NCI-H1105 (cell line): ENCODE measurements at places on chromosomes 3 and 15.

DNA sequence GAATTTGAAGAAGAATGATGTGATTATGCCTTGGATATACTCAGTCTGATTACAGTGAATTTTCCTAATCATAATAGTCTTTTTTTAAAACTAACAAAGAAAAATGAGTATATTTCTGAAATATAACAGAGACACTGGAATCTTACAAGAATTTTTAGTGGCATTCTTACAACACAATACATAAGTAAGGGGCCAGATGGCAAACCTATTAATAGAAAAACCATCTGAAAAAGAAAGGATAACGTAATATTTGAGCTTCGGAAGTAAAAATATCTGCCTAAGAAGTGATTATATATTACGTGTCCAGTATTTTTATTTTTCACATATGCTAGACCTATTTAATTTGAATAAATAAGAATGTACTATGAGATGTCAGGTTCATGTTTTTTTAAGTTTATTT is 452.8 kb downstream of the NAALADL2 start:
- DNase-seq = no peak

GRCh38 chr3:29057326-29057725 is 223.5 kb upstream of the RBMS3 start:
- DNase-seq = no peak

DNA sequence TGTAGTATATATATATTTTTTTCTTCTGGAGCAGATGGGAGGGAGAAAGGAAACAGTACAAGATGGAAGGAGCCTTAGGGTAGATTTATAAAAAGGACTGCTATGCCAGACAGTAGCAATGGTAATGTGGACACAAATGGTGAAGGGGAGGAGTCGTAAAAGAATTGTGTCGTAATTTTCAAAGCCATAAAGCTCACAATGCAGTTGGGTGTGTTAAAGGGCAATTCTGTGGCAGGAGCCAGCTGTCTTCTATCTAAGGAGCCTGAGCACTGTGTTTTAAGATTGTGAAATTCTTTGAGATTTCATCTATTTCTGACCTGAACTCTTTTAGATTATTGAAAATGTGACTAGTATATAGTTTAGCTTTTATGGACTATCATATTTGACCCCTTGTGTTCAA is 58.9 kb downstream of the CNOT10 start:
- DNase-seq = no peak

GRCh38 chr3:47193871-47194859 is 30.3 kb upstream of the SETD2 start:
- DNase-seq = no peak

- DNase-seq = no peak
Observed at GRCh38 chr3:112127522-112128494, 5.2 kb downstream of the GCSAM start.

- DNase-seq = no peak
Observed at GRCh38 chr15:59457103-59457502, 19.1 kb downstream of the FAM81A start.

DNA sequence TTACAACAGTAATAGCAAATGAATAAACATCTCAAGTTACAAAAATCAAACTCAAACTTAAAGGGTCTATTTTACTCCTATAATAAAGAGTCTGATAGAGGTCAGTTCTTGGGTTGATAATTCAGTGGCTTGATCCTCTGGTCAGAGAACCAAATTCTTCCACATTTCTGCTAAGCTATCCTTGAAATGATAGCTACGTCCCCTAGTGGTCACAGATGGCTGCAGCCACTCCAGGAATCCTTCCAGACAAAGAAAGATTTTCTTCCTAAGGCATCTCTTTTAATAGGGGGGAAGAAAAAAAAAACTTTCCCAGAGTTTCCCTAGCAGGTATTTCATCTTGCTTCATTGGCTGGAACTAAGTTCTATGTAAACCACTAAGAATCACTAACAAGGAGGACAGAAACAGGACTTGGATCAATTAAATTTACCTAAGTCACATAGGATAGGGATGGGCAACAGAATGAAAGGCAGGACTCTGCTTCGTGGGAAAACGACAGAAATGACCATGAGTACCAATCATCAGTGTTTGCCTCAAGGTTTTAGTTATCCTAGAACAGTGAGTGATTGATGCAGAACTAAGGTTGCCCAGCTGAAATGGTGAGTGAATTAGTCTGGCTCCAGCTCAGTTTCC is 160.7 kb downstream of the STAC start:
- DNase-seq = no peak

- DNase-seq = peak; percentile 57
Observed at GRCh38 chr3:49912881-49913281, 9.2 kb upstream of the MST1R start.

DNA sequence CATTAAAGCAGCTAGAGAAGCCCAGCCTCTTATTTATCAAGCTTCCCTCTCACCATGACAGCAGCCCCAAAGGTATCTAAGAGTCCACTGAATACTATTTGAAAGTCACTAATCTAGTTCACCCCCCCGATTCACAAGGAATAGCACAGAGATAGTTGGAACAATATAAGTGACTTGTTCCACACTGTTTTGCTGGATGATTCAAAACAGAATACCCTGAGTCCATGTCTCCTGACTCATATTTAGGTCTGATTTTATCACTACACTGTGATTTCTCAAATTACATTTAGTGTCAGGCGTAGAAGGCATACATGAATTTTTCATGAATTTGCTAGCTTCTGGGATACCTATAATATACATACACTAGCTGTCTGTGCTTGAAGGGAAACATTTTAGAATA is 18.7 kb upstream of the EOGT start:
- no peak for DNase-seq

DNA sequence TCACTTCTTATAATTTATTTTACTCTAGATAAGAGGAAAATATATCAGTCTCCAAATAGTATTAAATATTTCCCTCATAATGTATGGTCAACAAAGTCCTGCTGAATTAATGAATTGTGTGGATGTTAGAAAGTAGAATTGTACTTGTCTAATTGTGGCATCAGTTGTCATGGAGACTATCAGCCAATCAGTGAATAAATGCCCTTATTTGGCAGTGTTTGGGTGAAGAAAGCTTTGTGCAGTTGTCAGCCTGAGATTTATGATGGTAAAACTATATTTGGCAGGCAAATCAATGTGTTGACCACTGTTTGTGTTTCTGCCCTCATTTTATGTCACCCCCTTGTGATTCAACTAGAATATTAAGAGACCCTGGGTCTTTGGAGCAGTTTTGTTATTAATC is 293.6 kb upstream of the MDFIC2 start:
- peak; percentile 6 for DNase-seq

GRCh38 chr3:196237203-196237602 is 20.9 kb downstream of the SLC51A start:
- DNase-seq = no peak

DNA sequence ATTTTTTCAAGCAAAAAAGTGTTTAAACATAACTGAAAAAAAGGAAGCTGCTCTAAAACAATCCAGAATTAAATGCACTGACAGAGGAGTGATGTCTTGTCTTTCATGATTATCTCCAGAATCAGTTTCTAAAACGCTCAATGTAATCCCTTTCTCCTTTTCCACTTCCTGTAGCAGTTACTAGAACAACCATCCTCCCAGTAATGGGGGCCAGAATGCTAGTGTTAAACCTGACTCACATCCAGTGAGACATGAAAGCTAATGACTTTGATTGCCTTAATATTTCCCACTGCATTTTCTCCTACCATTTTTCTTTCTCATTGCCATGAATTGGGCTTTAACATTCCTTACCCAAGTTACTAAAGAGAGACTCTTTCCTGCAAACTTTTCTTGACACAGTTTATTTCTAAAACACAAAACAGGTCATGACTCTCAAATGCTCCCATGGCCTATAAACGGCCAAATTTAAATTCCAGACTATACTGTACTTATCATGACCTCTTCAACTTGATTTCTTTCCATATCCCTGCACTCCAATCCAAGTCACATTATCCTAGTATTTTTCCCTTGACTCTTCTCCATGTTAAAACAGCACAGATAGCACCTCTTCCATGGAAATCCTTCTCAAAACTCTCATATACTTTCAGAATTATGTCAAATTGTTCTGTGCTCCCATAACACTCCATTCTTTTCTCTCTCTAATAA is 341.4 kb downstream of the NAALADL2 start:
- DNase-seq = no peak

DNA sequence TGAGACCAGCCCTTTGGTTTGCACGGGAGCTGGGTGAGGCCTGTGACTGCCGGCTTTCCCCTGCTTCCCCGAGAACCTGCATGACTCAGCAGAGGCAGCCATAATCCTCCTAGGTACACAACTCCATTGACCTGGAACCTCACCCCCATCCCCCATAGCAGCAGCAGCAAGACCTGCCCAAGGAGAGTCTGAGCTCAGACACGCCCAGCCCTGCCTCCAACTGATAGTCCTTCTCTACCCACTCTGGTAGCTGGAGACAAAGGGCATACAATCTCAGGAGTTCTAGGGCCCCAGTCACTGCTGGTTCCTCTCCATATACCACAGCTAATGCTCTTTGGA is 141.0 kb upstream of the ARHGEF26 start:
- no peak for DNase-seq

- DNase-seq = no peak
Observed at GRCh38 chr3:37559461-37559860, 302.2 kb upstream of the CTDSPL start.

- DNase-seq = peak; percentile 96
Observed at GRCh38 chr3:196317687-196318467, at the start of gene DYNLT2B. DYNLT2B (minus strand) TSS chr3:196318240; CDS start chr3:196318152, 88 bp downstream.

- DNase-seq = no peak
Observed at GRCh38 chr3:28971156-28971555, 309.7 kb upstream of the RBMS3 start.

- DNase-seq = no peak
Observed at GRCh38 chr3:9397906-9398699, 688 bp downstream of the SETD5 start.

DNA sequence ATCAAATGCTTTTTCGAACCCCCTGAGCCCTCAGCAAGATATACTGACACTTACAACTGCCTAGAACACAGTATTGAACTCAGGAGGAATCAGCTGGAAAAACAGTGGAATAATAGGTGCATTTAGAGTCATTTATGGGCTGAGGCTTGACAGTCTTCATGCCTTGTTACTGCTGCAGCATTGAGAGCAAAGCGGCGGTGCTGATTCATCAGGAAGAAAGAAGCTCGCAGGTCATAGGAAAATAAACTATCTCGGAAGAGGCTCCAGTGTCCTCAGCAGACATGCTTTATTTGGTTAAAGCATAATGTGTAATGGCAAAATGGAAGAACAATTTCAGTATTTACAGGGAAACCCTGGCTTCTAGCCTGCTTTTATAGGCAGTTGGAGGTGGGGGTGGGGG is 30.1 kb upstream of the NEO1 start:
- DNase-seq = no peak

DNA sequence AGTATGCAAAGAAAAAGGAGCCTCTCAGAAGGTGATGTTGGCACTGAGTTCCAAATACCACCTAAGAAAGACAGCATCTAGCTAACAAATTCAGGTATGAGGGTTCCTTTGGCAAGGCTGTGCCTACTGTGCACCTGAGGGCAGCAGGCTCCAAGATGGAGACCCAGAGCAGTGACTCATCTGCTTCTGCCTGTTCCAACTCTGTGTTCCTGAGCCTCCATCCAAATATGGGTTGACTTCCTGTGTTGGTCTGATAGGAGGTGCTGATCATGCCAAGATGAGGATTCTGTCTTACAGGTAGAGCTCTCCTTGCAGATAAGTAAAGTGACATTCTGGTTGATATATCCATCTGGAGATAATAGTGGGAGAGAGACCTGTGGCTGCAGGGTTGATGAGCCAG is 26.0 kb downstream of the SV2B start:
- no peak for DNase-seq

- no peak for DNase-seq
Observed at GRCh38 chr3:104885214-104885814, 481.4 kb upstream of the ALCAM start.

DNA sequence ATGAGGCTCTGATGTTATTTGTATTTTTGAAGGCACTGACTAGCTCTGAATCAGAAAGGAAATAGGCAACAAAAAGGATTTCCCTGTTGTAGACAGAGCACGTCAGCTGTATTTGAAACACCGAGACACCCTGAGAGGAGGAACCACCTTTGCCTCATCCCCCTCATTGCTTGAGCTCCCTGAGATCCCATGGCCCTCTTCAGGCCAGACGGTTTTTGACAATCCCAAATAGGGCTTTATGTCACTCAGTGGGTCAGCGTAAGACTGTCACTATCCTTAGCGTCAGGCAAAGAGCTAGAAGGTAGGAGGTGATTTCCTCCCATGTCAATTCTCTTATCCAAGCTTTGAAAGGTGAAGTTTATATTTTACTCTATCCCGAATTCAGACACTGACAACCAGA is 254.3 kb downstream of the ZNF621 start:
- DNase-seq = no peak

GRCh38 chr15:59174835-59175831 is 31.5 kb upstream of the LDHAL6B start:
- peak; percentile 59 for DNase-seq

DNA sequence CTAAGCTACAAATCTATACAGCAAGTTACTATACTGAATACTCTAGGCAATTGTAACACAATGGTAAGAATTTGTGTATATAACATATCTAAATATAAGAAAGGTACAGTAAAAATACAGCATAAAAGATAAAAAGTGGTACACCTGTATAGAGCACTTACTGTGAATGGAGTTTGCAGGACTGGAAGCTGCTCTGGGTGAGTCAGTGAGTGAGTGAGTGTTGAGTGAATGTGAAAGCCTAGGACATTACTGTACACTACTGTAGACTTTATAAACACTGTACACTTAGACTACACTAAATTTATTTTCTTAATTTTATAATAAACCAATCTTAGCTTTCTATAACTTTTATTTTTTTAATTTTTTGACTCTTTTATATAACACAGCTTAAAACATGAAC is 123.1 kb downstream of the ZMAT3 start:
- DNase-seq = no peak

GRCh38 chr3:78907367-78907766 is 860.4 kb downstream of the ROBO1 start:
- no peak for DNase-seq

GRCh38 chr3:74107451-74107850 is 482.7 kb upstream of the PDZRN3 start:
- DNase-seq = no peak

- DNase-seq = no peak
Observed at GRCh38 chr3:120114981-120115380, 20.7 kb upstream of the GSK3B start.

GRCh38 chr15:91488452-91488851 is 365.1 kb upstream of the SLCO3A1 start:
- DNase-seq = no peak

GRCh38 chr3:33834096-33834453 is 35.6 kb downstream of the PDCD6IP start:
- DNase-seq = no peak

DNA sequence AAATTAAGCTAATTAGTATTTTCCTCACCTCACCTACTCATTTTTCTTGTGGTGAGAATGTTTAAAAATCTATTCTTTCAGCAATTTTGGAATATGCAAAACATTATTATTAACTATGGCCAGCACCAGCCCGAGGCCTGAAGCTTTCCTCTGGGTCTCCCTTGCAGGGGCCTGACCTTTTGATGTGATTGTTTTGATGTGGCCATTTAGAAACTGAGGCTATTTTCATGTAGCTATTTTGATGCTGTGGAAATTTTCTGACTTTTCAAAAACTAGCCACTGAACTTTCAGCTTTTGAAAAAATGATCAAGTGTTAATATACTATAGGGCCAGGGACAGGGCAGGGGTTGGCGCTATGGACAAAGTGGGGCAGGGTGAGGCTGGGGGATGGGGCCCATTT is 8.2 kb upstream of the CCR9 start:
- DNase-seq = no peak
